ENCODE measurements at places on chromosomes 2 and 18.

DNA sequence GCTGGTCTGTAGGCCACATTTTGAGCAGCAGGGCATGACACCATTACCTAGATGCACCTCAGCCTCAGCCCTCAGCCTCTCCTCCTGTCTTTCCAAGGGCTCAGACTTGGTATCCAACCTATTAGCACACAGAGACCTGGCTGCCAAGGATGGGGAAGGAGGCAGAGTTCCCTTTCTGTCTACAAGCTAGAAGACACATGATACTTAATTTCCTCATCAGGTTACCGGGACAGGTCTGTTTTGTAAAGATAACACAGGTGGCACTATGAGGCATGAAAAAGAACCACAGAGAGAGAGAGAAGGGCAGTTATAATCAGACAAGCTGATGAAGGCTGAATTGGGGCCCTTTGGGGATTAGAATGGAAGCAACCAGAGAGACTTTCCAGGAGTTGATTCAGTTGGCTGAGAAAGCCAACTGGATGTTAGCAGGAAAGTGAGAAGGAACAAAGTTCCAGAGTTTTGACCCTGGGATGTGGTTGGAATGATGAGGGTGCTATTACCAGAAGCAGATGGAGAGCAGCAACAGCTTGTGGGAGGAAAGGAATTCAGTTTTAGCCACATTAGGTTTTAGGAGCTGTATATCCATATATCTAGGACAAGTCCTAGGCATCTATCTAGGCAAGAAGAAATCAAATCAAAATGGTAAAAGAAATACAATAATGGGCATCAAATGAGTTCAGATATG lies 46.0 kb upstream of the RMND5A start:
- DNase-seq, result no peak

DNA sequence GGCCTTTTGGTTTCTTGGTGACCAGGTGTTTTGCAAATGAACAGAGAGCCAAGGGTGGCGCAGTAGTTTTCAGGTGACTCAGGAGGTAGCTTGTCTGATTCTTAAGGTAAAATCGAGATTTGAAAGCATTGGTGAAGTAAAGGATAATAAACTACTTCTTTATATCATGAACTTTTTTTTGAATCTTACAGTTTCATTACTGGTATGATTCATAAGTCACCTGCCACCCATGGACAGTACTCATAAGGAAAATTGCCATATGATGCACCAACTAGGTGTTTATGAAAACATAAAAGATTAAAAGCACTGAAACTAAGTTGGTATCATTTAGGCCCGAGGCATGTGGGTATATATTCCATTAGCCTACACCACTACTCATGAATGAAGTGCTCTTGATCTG lies 84.1 kb upstream of the MGAT5 start:
- no peak for DNase-seq

DNA sequence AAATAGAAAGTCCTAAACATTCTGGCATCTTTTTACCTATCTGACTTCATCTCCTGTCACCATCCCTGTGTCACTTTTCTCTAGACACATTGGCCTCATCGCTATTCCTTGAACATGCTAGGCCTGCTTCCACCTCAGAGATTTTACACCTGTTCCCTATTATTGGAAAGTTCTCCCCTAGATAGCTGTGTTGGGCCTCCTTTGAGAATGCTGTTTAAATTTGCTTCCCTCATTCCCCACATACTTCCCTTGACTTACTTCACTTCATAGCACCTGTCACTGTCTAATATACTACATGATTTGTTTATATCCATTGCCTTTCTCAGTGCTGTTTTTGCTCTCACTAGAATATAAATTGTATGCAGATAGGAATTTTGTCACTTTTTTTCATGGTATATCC lies 317.0 kb upstream of the GCFC2 start:
- DNase-seq, result no peak

DNA sequence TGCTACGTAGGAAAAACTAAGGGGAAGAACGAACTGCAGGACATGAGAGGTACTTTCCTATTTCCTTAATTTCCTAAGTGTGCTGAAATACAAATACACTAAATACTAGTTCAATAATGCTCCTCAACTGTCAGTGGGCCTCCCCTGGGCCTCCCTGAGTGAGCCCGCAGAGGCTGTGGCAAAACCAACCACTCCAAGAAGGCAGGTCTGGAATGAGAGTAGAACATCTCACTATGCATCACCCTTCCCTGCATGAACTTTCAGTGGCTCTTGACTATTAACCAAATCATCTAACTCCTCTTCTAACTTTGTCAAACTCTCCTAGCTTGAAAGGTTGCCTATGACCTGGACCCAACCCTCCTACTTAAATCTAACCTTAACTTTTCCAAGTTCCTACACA lies 84.6 kb downstream of the THADA start:
- DNase-seq, result no peak

Data from omental fat pad (tissue), 4 donors.